ENCODE measurements at places on chromosomes 16 and 17. TPM values are rescaled to one million over a fixed set of nuclear protein-coding genes. Genes with fewer than 3 reads are reported as not detected.

BEAN1 gene
- not detected for total RNA-seq

PIK3R6 gene
- total RNA-seq = not detected

FAM20A gene
- 14.9 TPM for total RNA-seq

GRCh38 chr17:7803981-7804380 is 30.0 kb upstream of the KDM6B start:
- no peak for DNase-seq

TEX14 gene
- total RNA-seq = under 0.01 TPM

NOL3 gene
- total RNA-seq = 12.8 TPM

IGSF6 gene
- not detected for total RNA-seq

- DNase-seq = no peak
These were observed 664 bp upstream of the BCL6B start for GRCh38 chr17:7021993-7022778.

GRCh38 chr17:10058921-10059683 is 139.3 kb downstream of the GAS7 start:
- no peak for DNase-seq

- peak; percentile 25 for DNase-seq
These were observed 417.1 kb downstream of the TMEM114 start for GRCh38 chr16:8173111-8173644.

CLEC18A gene
- total RNA-seq = 0.33 TPM

NPB gene
- total RNA-seq = 0.51 TPM

DNA sequence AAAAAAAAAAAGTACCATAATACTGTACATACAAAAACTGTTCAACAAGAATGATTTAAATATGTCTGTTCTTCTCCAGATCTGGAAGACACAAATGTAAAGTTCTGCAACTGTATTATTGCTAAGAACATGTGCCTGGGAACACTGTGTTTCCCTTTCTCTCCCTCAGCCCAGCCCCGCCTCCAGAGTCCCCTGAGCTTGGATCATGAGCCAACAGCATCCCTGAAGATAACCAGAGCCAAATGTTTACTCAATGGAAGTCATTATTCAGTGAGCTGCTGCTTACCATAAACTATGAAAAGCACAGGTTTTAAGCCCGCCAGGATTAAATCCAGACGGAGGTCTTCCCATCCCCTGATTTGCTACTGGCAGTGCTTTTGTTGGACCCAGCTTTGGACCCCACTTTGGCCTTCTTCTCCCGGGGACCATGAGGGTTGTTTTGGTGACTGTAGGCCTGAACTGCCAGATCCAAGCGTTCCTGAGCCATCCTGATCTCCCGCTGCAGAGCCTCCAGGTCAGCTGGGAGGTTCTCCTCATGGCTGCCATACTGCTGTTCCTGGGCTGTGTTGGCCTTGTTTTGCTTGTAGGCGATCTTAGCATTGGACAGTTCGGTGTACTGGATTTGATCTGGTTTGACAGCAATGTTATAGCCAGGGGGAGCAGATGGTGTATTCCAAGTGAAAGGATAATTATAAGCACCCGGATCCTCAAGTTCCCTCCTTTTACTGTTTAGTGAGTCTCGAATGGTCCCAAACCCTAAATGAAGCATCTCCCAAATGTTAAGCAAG is 25.6 kb downstream of the GJC1 start:
- DNase-seq = peak; percentile 27

GRCh38 chr16:84243732-84244131 is 3.9 kb upstream of the KCNG4 start:
- no peak for DNase-seq

DNA sequence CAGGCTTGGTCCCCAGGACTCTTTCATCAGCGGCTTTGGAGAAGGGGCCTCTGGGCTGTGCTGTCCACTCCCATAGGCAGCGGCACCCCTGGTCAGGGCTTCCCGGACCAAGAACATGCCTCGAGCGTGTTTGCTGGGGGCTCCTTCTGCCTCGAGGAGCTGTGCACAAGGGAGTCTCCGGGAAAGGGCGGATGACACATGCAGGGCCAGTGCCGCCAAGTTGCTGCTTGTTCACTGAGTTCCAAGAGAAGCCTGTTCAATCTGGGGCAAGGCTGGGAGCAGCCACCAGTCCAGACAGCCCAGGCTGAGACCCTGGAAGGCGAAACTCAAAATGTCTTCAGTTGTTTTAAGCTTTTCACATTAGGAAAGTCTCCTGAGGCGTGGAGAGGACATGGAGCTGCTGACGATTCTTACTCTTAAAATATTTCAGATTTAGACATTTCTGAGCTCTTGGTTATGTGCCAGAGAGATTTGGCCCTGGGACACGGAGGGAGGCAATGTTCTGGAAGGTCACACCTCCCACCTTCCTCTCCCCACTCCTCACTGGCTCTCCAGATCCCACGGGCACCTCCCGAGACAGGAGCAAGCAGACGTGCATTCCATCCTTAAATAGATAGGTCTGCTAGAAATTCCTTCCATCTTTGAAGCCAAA is 84.5 kb upstream of the ZNF469 start:
- DNase-seq = peak; percentile 37

DNA sequence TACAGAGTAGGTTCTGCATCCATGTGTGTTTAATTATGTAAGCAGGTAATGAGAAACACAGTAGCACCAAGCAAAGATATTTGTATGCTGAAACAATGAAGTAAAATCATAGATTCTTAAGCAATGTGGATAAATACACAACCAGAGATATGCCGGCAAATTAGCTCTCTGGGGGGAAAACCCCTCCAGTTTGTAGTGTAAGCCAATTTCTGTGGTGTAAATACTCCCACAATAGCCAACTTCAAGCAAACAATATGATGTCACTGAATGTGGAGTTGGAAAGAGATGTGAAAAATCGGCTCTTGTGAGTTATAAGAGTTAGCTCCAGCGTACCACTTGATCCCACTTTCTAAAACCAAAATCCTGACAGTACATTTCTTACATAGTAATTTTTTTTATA is 3.9 kb upstream of the KRT38 start:
- DNase-seq = no peak

GRCh38 chr16:21183995-21184394 is 25.5 kb downstream of the LDAF1 start:
- no peak for DNase-seq

- no peak for DNase-seq
These were observed 671 bp upstream of the FADS6 start for GRCh38 chr17:74893936-74894671.

- DNase-seq = peak; percentile 88
These were observed 2.1 kb upstream of the NAGS start for GRCh38 chr17:44002141-44002848.

DNA sequence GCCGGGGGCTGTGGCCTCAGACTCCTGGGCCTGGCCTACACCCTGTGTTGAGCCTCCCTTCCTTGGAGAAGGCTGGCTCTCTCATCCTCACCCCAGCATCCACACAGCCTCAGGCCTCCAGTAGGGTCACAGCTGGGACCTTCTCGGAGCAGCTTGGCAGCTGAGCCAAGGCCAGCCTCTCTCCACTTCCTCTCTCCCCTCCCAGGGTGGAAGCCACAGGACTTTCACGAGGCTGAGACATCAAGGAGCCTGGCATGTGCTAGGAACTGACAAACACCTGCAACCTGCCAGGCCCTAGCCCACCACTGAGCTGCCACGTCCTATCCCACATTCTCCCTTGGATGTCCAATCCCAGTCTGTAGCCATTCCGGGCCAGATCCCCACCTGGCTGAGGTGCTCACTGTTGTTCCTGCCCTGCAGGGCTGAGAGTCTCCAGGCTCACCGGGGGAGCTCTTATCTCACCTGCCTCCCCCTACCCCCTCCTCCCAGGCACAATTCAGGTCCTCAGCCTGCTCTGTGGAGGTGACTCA is 3.1 kb downstream of the MMP15 start:
- no peak for DNase-seq

CLDN9 gene
- not detected for total RNA-seq

GRCh38 chr17:48596000-48596734 is 2.6 kb upstream of the HOXB5 start:
- peak; percentile 47 for DNase-seq

DNA sequence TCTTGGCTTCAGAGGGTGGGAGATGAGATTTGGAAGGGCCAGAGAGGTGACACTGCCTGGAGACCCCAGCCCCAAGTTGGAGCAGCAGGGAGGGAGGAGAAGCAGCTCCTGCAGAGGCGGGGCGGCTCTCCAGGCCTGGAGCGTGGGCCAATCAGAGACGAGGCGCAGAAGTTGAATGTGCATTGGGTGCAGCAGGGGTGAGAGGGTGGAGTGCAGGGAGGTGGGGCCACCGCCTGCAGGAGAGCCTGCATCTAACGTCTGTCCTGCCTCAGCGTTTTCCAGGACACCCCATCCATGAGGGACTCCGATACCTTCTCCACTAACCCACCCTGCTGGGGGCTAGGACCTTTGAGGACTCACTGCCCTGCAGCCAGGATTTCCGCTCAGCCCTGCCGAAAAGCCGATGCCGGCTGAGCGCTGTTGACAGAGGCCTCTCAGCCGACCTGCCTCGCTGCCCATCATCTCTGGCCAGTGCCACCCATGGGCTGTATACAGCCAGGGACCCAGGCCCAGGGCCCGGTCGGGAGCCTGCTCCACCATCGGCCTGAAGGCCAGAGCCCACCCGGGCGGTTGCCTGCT is 146.2 kb downstream of the ENGASE start:
- DNase-seq = no peak

PERCC1 gene
- not detected for total RNA-seq

GRCh38 chr16:81645266-81645694 is 133.8 kb upstream of the PLCG2 start:
- DNase-seq = peak; percentile 67

- DNase-seq = peak; percentile 32
These were observed 65.9 kb downstream of the PITPNC1 start for GRCh38 chr17:67442787-67443624.

GRCh38 chr16:73735018-73735417 is 561.6 kb upstream of the PSMD7 start:
- peak; percentile 79 for DNase-seq

DNA sequence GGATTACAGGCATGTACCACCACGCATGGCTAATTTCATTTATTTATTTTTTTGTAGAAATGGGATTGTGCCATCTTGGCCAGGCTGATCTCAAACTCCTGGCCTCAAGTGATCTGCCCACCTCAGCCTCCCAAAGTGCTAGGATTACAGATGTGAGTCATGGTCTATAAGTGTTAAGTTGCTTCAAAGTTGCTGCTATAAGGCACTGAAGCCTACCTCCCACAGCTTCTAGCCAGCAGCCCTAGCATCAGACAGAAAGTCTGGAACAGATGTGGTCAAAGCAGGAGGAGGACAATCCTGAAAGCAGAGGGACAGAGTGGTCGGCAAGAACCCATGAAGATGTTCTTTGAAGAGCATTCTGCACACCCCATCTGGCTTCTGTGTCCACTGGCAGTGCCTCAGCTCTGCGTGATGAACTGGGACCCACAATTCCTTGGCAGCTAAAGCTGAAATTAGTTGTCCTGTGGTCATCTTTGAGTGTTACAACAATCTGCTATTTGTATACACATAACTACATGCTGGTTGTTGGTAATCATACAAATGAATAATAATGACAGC is 11.2 kb downstream of the MAP3K14 start:
- DNase-seq = peak; percentile 55

GRCh38 chr16:2046893-2047329 is 723 bp downstream of the NTHL1 start:
- no peak for DNase-seq

- peak; percentile 85 for DNase-seq
These were observed 53.0 kb downstream of the N4BP1 start for GRCh38 chr16:48556913-48557351.

DNA sequence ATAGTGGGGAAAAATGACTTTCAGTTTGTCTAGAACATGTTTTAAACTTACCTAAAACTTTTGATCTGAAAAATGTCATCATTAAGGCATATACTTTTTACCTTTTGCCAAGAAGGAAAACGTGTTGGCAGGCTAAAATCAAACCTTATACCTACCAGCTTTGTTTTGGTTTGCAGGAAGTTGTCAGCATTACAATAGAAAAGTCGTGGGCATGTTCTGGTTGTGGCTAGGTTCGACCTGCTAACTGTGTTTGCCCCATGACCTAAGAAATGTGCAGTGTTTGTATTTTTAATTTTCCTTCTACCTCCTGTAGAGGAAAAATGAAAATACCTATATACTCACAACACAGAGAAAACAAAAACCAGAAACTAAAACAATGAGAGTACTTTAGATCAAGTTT is 13.0 kb downstream of the SKAP1 start:
- no peak for DNase-seq

DNA sequence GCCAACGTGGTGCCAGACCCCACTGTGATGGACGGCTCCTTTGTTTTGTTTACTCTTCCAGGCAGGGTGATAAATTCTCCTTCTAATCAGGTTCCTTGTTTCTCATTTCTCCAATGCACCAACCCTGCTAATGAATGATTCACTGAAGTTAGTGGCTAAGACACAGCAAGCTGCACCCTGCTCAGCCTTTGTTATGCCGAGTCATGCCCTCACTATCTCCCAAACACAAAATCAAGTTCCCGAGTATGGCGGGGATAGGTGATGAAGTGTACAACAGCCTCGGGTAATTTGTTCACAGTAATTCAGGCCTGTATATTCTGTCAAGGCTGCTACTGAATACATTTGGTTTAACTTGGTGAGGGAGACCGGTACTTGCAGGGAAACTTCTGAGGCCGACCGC is 83.8 kb upstream of the HS3ST4 start:
- no peak for DNase-seq

DNA sequence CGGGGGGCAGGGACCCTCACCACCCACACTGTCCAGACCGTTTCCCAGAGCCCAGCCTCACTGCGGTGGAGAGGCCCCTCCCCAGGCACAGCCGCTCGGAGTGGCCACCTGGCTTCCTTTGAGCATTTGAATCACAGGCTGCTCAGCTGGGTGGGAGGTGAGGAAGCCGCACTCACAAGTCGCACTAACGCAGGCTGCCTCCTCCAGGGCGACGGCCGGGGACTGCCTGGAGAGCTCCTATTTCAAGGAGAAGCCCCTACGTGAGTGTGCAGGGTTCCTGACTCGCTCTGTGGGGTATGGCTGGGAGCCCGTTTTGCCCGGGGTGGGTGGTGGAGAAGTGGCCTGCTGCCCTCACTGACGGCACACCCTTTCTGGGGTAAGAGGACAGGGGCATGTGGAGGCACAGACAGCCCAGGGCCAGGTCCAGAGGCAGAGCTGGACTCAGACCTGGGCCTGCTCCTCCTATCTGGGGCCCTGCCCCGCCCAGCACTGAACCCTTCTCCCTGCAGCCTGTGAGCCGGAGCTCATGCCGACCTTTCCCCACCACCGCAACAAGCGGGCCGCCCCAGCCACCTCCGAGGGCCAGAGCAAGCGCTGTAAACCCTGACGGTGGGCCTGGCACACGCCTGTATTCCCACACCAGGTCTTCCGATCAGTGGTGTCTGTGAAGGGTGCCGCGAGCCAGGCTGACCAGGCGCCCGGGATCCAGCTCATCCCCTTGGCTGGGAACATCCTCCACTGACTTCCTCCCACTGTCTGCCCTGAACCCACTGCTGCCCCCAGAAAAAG is 6.2 kb downstream of the SPATA2L start:
- no peak for DNase-seq

DNA sequence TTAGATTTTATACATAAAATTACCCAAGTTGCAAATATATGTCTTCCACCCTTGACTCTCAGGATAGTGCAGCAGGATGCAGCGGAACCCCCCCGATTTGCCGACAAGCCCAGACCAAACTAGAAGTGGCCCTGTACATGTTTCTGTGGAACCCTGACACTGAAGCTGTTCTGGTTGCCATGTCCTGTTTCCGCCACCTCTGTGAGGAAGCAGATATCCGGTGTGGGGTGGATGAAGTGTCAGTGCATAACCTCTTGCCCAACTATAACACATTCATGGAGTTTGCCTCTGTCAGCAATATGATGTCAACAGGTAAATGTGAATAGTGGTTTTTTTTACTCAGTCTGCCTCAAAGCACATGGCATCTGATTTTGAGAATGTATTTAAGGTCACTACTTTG is 70.7 kb downstream of the OMG start:
- DNase-seq = no peak

GRCh38 chr17:71593078-71593477 is 527.7 kb upstream of the SOX9 start:
- DNase-seq = no peak
